ENCODE measurements at places on chromosomes 5 and 9.

DNA sequence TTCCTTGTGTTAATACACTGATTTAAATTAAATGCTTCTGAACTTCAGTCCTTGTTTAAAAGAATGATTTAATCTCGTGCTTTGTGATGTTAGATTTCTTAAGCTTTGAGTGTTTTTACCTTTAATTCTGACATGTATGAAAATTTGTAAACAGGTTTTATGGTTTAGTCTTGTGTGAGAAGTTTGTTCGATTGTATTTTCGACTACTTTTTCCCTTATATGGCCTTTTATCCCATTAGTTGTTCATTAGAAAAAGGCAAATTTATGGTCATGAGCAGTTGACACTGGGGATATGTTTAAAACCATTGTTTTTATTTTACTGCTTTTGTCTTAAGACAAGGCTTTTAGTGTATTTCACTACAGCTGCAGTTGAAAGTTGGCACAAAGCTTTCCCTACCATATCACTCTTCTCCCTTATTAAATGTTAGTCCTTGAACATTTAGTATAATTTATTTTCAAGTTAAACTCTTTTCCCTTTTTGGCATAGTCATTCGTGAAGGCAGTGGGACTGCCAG is 3.3 kb downstream of the UBE2R2 start:
- no peak for DNase-seq

GRCh38 chr9:34566972-34567371 is 22.6 kb downstream of the CNTFR start:
- DNase-seq = no peak

GRCh38 chr5:126855266-126855665 is 78.3 kb downstream of the LMNB1 start:
- peak; percentile 11 for DNase-seq

DNA sequence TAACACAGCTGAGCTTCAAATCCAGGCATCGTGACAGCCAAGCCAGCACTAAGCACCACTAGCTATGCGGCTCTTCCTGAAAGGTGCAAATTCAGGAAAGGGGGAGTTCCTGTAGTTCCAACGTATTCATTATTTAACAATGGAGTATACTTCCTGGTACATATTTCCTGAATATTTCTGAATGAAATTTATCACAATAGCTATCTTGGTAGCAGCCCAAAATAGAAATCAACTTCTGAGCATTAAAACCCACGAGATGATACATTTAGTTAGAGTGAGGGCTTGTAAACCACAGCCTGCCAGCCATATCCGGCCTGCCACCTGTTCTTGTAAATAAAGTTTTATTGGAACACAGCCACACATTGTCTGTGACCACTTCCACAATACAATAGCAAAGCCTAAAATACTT is 109.7 kb upstream of the RETREG1 start:
- DNase-seq = no peak

- DNase-seq = no peak
Observed at GRCh38 chr5:65971643-65972042, 45.3 kb downstream of the ERBIN start.

DNA sequence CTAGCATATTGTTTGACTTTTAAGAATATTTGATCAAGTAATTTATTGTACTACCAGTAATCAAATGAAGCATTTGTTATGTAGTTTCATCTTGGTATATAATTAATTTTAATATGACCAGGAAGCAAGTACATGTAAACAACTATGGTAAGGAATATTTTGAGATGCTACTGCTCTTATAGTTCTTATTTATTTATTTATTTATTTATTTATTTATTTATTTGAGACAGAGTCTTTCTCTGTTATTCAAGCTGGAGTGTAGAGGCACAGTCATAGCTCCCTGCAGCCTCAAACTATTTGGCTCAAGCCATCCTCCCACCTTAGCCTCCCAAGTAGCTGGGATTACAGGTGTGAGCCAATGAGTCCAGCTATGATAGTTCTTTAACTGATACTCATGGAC is 8.1 kb downstream of the PPIP5K2 start:
- DNase-seq = no peak

- peak; percentile 12 for DNase-seq
Observed at GRCh38 chr5:68053202-68053601, 162.4 kb upstream of the PIK3R1 start.

- peak; percentile 23 for DNase-seq
Observed at GRCh38 chr5:31471916-31472315, 60.0 kb downstream of the DROSHA start.

DNA sequence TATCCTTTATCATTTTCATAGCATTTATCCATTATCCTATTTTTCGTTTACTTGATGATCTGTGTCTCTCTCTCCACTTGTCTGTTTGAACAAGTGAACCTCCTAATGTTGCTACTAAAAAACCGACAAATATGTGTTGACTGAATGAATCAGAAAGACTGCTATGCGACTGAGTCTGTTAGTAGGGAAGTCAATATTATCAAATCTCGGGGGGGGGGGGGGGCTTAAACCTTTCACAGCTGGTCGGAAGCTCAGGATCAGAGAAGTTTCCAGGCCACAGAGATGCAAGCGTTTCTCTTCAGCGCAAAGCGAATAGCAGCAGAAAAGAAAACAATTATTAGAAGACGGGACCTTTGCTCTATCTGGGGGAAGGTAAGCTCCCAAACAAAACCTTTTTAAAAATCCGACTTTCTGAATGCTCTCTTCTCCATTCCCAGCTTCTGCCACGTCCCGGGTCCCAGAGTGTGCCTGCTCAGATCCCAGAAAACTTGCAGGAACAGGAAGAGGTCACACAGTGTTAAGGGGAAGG is 412 bp downstream of the RIOK2 start:
- peak; percentile 39 for DNase-seq

GRCh38 chr5:135825373-135826220 is 8.9 kb upstream of the SLC25A48 start:
- DNase-seq = no peak

- peak; percentile 16 for DNase-seq
Observed at GRCh38 chr5:124790895-124791732, 44.7 kb upstream of the ZNF608 start.

GRCh38 chr5:118320121-118320520 is 668.2 kb downstream of the DTWD2 start:
- no peak for DNase-seq

DNA sequence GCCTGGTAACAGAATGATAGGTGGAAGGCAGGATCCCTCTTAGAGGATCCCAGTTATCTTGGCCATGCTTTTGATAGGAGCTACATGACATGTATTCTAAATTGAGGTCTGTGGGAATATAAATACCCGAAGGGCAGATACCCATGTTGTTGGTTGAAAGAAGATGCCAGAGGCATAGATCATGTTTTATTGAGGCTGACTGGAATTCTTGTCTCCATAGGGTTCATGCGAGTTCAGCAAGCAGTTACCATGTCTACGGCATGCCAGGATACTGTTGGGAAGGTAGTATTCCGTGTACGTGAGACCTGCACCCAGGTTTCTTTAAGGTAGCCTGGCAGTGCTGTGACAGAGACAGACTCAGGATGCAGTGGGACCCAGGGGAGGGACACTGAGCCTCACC is 230.7 kb downstream of the NR3C1 start:
- peak; percentile 51 for DNase-seq

DNA sequence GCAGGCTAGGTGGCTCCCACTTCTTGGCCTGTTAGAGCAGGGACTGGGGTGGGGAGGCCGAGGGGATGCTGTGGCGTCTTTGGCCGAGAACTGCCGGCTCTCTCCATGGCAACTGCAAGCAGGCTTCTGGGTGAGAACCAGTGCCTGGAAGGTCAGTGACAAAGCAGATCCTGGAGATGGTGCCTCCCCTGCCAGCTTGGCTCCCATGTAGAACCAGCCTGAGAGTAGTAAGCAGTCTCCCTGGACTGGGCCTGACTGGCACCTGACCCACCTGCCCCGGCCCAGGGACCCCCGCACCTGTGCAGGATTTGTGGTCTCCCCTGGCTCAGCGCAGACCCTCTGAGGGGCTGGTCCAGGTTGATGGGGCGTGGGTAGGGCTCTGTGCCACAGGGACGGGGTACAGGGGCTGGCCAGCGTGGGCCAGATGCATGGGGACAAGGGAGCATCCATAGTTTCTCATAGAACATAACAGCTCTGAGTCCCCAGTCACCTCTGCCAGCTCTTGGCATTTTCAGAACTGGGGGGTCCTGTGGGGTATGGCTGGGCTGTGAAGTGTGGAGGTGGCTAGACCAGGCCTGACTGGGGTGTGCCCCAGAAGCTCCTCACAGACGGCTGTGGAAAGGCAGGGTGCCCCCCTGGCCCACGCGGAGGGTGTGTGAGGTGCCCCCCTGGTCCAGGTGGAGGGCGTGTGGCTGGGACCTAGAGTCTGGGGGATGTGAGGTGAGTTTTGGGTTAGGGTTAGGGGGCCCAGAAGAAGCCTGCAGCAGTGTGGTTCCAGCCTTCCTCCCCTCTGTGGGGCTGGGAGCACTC is 22.2 kb downstream of the CACNA1B start:
- DNase-seq = no peak

DNA sequence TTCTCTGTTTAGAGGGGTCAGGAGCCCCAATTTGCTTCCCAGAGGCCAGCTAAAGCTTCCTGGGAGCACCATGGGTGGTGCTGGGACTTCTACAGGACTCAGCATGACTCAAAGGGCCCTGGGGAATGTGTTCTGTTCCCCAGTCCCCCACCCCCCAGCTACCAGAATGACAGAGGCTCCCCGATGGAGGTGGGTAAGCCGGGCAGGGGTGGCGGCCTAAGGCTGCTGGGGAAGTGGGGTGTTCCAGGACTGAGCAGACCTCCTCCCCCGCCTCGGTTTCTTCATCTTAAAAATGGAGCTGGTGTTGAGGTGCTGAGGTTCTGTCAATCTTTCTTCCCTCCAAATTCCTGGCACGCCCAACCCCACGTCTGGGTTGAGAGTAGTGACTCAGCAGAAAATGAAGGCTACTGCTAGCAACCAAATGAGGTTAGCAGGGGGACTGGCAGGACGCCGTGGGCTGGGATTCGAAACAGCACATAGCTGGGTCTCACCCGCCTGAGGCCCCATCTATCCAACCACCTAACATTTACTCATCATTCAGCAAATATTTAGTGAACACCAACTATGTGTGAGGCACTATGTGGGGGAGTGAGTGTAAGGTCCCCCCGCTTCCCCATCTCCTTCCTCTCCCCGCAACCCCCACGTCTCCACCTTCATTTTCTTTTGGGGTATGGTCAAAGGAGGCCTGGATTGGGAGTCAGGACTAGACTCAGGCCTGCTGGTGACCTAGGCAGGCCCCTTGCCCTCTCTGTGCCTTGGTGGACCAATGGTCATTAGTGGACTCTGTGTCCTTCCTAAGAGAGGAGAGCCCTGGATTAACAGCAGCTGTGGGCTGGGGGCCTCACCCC is 50.2 kb downstream of the C9orf50 start:
- peak; percentile 96 for DNase-seq

GRCh38 chr5:96687812-96688453 is 25.8 kb downstream of the CAST start:
- DNase-seq = peak; percentile 60

GRCh38 chr5:135392256-135392655 is 6.8 kb downstream of the MACROH2A1 start:
- DNase-seq = peak; percentile 89

DNA sequence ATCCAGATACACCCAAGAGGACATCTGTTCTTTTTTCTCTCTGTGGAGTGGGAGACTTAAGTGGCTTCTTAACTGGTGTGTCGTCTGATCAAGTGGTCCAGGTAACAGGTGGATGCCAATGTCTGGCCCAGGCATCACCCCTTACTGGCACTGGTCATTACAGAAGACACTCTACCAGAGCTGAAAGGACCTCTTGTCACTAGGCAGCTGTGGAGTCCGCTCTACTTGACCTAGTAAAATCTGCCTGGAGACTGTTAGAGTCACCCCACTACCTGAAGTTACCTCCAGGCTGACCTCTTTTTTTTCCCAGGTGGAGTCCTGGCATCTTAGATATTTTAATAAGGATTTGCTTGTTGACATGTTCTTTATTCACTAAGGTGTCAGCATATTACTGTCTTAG is 22.5 kb downstream of the FXN start:
- no peak for DNase-seq

GRCh38 chr5:65364907-65365306 is 116.8 kb downstream of the ADAMTS6 start:
- DNase-seq = no peak

- peak; percentile 73 for DNase-seq
Observed at GRCh38 chr5:177470759-177471536, 2.5 kb downstream of the DBN1 start.

- DNase-seq = peak; percentile 62
Observed at GRCh38 chr5:173907686-173908371, 19.7 kb downstream of the CPEB4 start.

GRCh38 chr9:7297521-7297920 is 502.1 kb downstream of the DMAC1 start:
- DNase-seq = no peak

GRCh38 chr9:93595861-93596365 is 19.5 kb downstream of the PHF2 start:
- DNase-seq = no peak

GRCh38 chr5:123007754-123008153 is 28.8 kb downstream of the PPIC start:
- no peak for DNase-seq

DNA sequence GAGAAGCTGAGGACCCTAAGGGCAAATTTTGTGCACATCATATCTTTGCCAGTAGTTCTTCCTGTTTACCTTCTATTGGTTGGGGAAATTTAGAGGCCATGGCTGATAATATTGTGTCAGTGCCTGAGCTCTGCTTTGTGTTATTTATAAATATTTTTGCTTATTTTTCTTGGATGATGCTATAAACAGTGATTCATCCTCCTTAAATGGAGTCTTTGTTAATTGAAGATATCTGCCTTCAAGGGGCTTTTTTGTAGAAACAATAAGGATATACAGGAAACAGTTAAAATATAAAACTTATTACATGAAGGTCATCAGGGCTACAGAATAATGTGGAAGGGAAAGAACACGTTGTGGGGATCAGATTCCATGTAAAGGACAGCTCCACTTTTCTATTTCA is 78.0 kb downstream of the PAM start:
- DNase-seq = no peak

GRCh38 chr9:76490249-76490990 is 31.4 kb downstream of the GCNT1 start:
- no peak for DNase-seq

- peak; percentile 33 for DNase-seq
Observed at GRCh38 chr5:34409373-34409772, 246.8 kb upstream of the RAI14 start.

DNA sequence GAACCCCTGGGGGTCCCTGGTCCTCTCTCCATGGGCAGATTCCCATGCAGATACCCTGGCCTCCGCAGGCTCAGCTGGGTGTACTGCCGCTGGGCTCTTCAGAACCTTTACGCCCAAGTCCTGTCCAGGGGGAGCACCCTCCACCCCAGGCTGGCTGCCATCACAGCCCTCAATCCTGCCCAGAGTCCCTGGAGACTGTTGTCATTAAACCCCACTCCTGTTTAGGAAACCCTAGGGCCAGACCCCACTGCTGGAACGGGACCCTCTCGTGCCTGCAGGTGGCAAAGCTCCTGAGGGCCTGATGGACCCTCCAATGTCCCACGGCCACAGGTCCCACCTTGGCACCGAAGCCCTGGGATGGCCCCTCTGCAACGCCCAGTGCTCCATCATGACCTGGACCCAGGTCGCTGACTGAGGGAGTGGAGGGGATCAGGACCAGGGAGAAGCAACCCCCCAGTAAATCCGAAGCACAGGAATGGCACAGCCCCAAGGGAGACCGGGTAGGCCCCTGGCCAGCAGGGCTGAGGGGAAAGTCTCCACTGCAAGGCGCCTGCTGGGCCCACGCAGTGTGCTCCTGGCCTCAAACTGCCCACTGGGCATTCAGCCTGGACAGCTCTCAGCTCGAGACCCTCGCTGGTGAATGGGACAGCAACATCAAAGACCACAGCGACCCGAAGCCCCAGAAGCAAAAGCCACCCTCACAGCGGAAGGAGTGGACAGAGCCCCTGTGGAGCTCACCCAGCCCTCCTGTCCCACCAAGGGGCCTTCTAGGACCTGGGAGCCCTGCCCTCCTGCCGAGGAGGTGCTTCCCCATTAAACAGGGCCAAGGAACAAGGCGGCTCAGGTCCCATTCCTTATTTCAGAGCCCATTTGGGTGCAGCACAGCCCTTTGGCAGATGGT is 8.3 kb downstream of the ZDHHC11B start:
- DNase-seq = no peak
